Hepatocyte (in vitro differentiated cells): ENCODE measurements at places on chromosomes 4 and X.

DNA sequence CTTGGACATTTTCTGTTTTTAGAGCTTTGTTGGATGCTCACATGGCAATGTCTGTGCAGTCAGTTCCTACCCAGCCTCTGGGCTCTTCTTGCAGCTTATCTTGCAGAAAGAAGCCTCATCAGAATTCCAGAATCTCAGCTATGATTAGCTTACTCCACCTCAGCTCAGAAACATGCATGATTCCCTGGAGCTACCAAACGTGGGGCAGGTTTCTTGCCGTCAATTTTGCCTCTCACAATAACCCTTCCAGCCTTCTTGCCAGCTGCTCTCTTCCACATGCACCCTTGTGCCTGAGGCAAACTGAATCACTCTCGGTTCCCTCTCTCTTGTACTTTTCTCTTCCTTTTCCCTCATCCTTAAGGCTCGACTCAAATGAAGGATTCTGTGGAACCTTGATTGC, 141.4 kb downstream of the PTTG2 start:
- DNase-seq, result no peak

- DNase-seq, result peak; percentile 66
Measured at GRCh38 chrX:48957477-48957826, at the start of gene OTUD5. OTUD5 (minus strand) TSS chrX:48957607; CDS start chrX:48957570, 37 bp downstream.

GRCh38 chr4:153025406-153025805, 89.3 kb downstream of the FHDC1 start:
- DNase-seq, result peak; percentile 33

DNA sequence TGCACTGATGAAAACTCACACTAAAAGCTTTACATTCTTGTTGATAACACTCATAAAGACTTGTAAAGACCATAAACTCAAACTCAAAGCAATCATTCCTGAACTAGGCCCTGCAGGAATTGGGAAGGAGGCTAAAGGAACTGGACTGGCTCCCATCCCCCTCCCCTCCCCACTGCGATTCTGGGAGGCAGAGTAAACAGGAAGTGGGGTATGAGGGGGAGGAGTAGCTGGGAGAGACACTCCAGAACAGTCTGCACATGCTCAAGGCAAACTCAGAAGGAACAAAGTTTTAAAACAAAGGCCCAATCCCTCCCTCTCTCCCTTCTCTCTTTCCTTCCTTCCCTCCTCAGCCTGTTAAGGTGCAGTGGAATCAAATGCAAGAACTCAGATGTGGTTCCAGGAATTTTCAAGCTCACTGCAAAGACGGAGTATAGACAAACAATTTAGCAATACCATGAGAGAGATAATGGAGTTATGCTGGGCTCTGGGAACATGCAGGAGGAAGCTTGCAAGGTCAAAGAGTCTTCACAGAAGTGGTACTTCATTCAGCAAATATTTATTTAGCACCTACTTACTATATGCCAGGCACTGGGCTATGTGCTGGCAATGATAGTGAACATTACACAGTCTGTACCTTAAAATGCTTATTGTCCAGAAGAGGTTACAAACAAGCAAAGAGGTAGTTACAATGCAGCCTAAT, 15.9 kb downstream of the MID1IP1 start:
- DNase-seq, result peak; percentile 48

DNA sequence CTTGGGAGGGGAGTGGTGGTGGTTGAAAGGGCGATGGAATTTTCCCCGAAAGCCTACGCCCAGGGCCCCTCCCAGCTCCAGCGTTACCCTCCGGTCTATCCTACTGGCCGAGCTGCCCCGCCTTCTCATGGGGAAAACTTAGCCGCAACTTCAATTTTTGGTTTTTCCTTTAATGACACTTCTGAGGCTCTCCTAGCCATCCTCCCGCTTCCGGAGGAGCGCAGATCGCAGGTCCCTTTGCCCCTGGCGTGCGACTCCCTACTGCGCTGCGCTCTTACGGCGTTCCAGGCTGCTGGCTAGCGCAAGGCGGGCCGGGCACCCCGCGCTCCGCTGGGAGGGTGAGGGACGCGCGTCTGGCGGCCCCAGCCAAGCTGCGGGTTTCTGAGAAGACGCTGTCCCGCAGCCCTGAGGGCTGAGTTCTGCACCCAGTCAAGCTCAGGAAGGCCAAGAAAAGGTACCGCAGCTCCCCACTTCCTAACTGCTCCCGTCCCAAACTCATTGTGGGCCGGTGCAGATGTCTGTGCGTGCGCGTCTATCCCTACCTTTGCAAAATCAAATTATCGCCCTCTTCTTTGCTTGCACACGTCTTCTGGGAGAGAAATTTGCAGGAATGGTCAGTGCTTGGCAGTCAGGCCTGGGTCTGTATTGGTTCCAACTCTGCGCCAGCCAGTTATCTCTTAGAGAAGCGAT, 533 bp downstream of the IL15 start:
- DNase-seq, result peak; percentile 70

GRCh38 chr4:184937745-184938144, 80.5 kb upstream of the HELT start:
- peak; percentile 20 for DNase-seq

DNA sequence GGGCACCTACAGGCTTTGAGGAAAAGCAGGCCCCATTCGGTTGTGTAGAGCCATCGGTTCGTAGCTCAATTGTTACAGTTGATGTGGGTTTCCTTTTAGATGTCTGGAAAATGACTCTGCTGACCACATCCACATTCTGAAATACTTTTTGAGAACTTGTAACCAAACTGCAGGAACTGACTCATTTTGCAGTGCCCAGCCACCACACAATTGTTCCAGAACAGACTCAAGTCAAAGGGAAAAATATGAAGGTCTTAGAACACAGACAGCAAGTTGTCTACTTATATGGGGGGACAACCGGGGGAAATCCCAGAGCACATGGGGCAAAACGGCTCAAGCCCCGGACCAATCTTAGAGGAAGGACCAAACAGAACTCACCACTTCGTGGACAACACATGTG, 557.6 kb upstream of the DIPK2B start:
- no peak for DNase-seq

DNA sequence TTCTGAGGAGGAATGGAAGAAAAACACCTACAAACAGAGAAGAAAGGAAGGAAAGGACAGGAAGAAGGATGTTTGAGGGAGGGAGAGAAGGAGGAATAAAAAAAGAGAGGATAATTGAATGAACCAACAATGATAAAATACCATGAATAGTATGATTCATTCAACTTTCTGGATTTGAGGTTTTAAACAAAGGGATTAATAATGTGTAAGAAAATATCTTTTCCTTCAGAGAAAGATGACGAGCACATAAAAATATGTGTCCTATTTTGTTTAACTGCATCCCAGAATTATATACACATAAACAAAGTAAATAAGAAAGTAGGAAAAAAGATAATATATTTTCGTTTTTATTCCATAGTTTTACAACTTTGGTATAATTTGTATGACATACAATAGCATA, 1380.4 kb downstream of the STIM2 start:
- DNase-seq, result no peak

DNA sequence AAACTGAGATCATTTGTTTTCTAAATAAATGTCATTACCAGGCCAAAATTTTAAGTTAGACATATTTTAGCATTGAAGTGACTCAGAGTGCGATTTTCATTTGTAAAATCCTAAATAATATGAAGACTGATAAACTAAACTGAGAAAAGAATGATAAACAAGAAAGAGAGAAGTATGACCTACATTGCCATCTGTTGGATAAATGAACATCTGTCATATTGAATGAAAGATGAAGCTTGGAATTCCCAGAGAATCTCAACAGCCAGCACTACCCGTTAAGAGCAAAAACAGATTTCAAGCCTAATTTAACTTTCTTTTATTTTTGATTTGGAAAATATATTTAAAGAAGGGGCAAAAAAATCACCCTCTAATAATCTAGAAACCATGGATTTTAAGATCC, 591.0 kb upstream of the ATOH1 start:
- no peak for DNase-seq

GRCh38 chrX:29952016-29952415, 263.3 kb upstream of the MAGEB2 start:
- DNase-seq, result no peak

GRCh38 chr4:124867536-124867935, 155.0 kb upstream of the ANKRD50 start:
- DNase-seq, result no peak

DNA sequence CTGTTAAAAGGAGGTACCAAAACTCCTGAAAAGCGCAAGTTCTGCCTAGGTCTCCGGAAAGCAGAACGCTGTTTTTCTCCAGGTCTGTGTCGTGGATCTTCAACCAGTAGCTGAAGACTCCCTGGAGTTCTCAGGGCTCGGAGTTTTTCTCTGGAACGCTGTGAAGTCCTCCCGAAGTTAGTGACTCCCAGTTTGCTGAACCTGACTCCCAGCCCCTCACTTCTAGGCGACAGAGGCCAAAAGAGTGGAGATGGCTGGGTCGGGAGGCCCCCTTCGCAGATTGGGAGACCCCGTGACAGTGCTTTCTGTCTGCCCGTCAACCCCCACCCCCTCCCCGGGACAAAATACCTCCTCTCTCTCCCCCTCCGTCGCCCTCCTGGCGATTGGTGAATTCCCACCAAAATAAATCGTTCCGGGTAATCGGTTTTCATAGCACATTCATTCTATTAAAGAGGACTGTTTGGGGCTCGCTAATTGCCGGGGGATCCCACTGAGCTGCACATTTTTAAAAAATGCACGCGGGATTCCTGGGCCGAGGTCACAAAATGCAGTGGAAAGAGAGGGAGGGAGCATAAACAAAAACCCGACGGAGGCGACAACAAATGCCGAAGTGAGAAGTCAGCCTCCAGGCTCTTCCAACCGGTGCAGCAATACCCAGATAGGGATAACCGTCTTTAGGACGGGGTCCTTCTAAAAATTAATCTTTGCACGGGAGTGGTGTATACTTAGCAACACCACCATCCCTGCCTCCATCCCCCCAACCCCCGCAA, 4.0 kb upstream of the MSX1 start:
- DNase-seq, result no peak

DNA sequence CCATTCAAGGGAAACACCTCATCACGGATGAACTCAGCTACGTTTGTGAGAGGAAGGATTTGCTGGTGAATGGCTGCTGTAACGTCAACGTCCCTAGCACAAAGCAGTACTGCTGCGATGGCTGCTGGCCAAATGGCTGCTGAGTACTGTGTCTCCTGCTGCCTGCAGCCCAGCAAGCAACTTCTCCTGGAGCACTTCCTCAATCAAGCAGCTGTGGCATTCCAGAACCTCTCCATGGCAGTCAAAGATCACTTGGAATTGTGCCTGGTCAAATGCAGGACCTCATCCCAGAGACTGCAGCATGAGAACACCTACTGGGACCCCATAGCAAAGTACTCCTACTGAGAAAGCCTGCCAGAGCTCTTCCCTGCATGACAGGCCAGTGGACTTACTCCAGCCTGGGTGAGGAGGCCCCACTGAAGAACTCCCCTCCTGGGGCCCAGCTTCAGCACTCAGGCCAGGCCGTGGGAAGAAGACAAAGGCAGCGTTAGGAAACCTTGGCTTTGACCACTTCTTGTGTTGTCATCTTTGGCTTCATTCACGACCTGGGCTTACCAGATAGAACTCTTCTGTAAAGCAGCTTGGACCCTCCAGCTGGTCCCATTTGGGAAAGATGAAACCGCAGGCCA, 244.3 kb downstream of the RBMX2 start:
- DNase-seq, result no peak

DNA sequence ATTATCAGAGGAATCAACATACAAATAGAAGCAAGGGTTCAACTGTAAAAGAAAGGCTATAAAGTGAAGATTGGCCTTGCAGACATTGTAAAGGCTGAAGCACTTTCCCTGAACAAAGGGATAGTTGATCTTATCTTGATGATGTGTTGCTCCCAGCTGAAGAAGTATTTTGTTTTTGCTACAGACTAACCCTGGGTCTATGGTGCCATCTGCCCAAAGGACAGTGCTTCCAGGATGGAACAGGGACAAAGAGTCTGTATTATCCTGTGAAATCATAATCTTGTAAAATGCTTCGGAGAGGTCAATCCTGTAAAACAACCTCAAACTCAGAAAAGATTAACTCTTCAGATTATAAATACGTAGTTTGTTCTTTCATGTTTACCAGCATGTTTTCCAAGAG, 251.7 kb upstream of the ANKRD50 start:
- DNase-seq, result no peak

DNA sequence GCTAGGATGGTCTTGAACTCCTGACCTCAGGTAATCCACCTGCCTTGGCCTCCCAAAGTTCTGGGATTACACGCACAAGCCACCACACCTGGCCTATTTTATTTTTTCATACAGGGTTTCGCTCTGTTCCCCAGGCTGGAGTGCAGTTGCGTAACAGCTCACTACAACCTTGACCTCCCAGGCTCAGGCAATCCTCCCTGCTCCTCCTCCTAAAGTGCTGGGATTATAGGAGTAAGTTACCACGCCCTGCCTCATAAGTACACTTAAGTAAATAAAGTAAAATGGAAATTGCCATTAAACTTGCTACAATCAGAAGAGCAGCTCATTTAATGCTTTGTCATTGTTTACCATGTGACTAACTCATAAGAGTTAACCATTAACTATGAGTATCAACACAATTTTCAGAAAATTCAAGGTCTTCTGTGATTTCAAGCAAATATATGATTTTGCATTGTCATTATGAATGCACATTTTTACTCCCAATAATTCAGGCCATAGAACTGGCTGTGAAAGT, 12.3 kb downstream of the UGDH start:
- DNase-seq, result peak; percentile 71

GRCh38 chr4:37595875-37596680, 90.1 kb downstream of the RELL1 start:
- no peak for DNase-seq

DNA sequence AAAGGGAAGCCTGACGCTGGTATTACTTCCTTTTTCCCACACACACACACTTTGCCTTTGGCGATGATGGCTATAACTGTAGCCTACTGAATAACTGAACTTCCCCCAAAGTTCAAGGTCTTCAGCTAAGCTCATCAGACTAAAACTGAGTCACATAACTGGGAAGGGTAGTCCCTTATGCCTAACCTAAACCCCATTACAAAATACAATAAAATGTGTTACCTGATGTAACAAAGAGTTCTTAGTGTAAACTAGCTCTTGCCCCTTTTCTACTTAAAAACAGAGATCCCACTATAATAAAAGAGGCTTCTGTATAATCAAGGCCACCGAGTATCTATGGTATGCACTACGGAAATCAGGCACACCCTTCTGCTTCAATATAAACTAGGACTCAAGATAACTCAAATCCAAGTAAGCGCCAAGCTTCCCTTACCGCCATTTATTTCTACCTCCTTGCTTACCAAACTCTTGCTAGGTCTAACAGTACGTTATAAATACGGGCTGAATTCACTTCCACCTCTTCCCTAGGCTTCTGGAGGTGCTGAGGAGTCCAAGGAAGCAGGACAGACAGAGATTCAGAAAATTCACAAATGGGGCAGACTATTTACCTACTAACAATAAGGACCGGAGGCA, 2.4 kb downstream of the OTUD4 start:
- DNase-seq, result peak; percentile 10

GRCh38 chr4:32519060-32519459, 1798.9 kb downstream of the PCDH7 start:
- no peak for DNase-seq

GRCh38 chrX:68919707-68920106, 90.9 kb downstream of the EFNB1 start:
- no peak for DNase-seq

DNA sequence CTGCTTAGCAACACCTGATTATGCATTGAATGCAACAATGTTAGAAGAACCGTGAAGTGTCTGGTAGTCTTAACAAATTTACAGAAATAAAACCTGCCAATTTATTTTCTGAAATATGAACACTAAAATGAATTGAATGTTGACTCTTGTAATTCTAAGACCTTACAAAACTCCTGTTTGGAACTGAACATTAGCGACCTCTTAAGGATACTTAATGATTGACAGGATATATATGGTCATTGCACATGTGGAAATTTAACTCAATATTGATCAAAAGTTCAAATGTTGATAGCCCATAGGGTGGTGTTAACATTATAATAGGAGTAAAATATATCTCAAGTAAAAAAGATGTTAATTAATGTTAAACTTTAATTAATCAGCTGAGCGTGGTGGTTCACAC, 79.1 kb downstream of the TECRL start:
- no peak for DNase-seq
